ENCODE measurements at places on chromosomes 13 and 19. TPM values are rescaled to one million over a fixed set of nuclear protein-coding genes. Genes with fewer than 3 reads are reported as not detected.

Gene BRCA2
- 24.7 TPM for total RNA-seq

Gene URAD
- total RNA-seq = not detected

Gene CEACAM20
- not detected for total RNA-seq

Gene TINCR
- 0.33 TPM for total RNA-seq

Gene C19orf85
- total RNA-seq = not detected

Gene TGFBR3L
- total RNA-seq = 5.3 TPM

Gene RPL28
- 1,992 TPM for total RNA-seq

Gene GPR12
- not detected for total RNA-seq

Gene ZNF578
- total RNA-seq = 0.12 TPM

Gene MYH14
- not detected for total RNA-seq

Gene RLN3
- total RNA-seq = not detected

Gene PRR22
- 7.5 TPM for total RNA-seq

Gene EEF1AKMT1
- total RNA-seq = 14.6 TPM

Gene MED4
- 63.5 TPM for total RNA-seq

Gene MIER2
- 32.0 TPM for total RNA-seq

Gene PLEKHF1
- 24.0 TPM for total RNA-seq

Gene GNG8
- total RNA-seq = 14.1 TPM

Data from activated CD4-positive, alpha-beta T cell treated with anti-CD3 and anti-CD28 coated beads, Interleukin-2, amount 10 ng/mL, durations not matched to agents 24 days and 14 days (primary cell).